ENCODE measurements at places on chromosomes 7 and 10.

- DNase-seq: no peak
Measured at GRCh38 chr7:94245500-94245899, 149.2 kb upstream of the COL1A2 start.

DNA sequence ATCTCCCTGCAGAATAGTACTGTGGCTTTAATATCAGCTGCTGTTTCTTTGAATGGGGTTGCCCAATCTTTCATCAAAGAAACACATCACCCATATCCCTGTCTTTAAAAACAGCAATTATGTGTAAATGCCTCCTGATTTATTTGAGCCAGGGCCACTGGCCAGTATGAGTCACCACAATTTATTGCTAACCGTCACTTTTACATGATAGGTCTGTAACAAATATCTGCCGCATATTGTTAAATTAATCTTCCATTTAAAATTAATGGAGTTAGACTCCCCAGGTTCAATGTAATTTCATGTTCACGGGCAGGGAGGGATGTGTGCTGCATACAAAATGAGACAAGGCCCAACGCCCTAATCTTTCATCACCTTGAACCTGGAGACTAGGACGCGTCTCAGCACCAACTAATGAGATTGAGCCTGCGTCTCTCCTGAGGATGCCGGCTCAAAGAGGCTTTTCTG lies 673.4 kb downstream of the AUTS2 start:
- no peak for DNase-seq

DNA sequence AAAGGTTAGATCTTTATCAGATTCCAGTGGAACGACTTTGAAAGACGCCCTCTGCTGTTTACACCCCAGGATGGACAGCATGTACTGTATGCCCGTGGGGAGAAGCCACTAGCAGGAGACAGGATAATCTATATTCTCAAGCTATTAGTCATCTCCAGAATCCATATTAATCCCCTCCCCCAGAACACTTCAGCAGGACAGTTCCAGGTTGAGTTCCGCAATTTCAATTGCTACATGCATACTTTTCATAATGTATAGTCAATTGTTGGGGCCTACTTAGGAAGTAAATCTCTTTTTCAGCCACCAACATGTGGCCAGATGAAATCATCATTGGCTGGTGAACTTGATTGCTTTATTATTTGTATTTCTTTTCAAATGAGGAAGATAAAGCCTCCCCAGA lies 313.1 kb upstream of the SMIM30 start:
- DNase-seq: no peak

- DNase-seq: no peak
Measured at GRCh38 chr10:73910764-73911552, at the start of gene PLAU. TSS of gene PLAU (plus strand) at chr10:73911132. CDS start at chr10:73911556, 424 bp downstream.

DNA sequence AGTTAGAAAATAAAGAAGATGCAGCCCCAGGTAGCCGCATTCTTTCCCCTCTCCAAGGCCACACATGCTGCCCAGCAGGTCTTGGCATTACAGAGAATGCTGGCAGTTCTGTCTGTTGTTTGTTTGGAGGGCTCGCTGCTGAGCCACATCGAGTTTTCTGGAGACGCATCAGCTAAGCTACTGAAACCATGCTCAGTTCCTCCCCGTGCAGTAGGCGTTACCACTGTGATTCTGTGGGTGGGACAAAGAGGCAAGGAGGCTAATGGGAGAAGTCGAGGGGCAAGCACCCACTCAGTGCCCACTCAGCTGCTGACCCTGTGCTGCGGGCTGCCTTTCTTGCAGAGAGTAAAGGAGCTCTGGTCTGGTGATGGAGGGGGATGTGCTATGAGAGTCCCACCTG lies 15.5 kb upstream of the GTPBP4 start:
- DNase-seq: no peak

DNA sequence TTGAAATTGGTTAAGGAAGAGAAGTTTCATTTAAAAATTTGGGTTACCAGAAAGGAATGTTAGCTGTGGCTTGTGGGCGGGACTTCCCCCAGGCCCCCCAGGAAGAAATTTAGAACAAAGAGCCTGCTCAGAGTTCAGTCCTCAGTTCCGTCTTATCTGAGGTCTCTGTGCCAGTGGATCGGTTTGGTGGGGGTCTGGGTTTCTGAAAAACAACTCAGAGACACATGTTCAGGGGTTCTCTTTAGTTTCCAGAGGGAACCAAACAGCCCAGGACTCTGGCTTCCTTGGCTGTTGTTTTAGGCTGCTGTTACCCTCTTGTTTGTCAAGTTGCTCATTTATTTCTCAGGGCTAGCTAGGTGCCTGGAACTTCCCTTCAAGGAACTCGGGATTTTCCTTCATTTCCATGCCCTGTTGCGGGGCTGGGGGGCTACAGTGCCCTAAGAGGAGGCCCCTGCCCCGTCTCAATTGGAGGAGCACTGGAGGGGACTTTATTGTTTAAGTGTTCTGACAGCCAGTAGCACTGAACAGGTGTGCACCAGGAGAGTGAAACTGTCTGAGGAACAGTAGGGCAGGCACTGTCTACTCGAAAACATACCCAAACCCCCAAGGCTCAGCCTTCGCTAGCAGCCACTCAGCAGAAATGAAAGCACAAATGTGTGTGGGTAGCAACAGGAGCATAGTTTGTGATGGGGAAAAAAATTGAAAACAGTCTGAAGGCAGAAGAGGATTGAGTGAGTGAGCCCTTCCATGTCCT lies 59.9 kb downstream of the ALOX5 start:
- DNase-seq: no peak

Measured in hematopoietic multipotent progenitor cell treated with erythropoietin and hydrocortisone succinate and interleukin-3 and kit ligand, for 8 days (in vitro differentiated cells).